ENCODE measurements at places on chromosomes 12 and 14.

GRCh38 chr14:59360923-59361794, 104.0 kb downstream of the GPR135 start:
- ATAC-seq = no peak

DNA sequence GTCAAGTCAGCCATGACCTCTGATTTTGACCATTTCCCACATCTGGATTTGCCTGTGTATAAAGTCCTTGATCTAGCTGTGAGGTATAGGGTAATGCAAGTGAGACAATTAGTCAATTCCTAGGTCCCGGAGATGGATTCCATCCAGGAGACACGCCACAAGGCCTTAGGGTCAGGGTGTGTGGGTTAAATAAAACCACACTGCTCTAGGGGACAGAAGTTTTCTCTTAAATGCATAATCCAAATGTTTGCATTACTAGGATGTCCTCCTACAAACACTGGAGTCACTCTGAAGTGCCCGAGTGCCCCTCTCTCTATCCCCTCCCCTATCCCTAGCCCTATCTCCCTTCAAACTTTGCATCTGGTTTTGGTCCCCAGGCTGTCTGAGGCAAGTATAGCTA, 26.8 kb downstream of the LRIG3 start:
- ATAC-seq = no peak

DNA sequence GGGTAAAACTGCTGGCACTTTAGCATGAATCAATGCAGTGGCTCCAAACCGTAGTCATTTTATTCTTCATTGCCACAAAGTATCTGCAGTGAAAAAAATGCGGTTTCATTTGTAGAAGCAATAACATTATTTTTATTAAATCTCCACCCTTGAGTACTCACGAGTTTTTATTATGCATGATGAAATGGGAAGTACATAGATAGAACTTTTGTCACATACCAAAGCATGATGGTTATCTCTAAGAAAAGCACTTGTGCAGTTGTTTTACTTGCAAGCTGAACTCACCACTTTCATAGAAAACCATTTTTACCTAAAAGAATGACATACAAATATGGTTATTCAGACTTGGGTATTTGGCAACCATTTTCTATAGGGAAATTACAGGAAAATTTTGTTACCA, 90.3 kb downstream of the PELI2 start:
- no peak for ATAC-seq

DNA sequence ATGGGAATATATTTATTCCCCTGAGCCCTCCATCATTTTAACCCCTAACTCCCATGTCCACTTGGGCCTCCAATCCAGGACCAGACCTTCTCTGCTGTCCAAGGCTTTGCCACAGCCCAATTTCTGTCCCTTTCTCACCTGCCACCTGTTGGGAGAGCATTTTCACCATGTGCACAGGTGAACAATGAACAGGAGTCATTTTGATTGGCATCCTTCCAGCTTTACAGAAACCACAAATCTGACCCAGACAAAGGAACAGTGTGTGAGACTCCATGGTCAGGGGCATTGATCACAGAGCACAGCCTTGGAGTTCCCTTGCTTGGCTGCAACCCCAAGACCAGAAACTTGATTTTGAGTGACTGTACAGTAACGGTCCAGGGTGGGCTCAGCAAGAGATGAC, 91.9 kb downstream of the CRACR2A start:
- ATAC-seq = no peak

DNA sequence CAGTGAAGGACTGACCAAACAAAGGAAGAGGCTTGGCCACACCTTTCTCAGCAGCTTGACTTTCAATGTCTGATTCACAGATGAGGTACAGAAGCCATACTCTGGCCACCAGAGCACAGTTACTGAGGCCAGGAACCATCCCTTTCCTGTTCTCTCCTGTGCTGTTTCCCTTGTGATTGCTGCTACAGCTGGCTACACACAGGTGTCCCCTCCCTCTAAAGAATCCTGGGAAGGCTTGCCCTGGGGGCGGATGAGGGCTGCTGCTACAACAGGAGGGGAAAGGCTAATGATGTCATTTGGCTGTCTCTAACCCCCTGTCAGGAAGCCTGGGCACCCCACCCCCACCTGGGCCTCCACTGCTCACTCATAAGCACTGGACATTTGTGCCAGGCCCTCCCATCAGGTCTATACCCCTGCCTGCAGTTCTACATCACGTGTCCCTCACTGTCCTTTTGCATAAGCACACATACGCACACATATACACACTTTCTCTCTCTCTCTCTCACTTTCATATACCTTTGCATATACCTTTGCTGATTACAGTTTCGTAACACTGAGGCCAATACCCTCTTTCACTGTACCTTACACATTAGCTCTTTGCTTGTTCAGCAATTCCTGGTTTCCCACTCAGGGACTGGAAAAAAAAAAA, 41.4 kb downstream of the PRPF40B start:
- no peak for ATAC-seq

DNA sequence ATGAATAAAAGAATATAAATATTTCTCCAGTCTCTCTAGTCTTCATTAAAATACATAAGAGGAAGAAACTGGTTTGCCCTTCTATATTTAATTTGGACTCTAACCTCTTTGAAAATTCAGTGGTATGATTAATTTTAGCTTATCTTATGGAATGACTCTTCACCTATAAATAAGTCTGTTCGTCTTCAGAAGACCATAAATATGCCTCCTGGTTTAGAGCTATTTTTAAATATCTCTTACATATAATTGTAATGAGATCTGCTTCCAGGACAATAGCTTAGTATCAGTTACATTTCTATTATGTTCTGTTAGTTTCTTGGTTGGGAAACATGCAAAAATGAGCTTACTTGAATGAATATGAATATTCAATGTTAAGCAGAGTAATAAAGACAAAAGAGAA, 257.5 kb upstream of the HMGA2 start:
- ATAC-seq = no peak

GRCh38 chr12:21828779-21829178, 54.3 kb upstream of the KCNJ8 start:
- no peak for ATAC-seq

GRCh38 chr12:95709152-95709551, 81.4 kb downstream of the NTN4 start:
- ATAC-seq = no peak

DNA sequence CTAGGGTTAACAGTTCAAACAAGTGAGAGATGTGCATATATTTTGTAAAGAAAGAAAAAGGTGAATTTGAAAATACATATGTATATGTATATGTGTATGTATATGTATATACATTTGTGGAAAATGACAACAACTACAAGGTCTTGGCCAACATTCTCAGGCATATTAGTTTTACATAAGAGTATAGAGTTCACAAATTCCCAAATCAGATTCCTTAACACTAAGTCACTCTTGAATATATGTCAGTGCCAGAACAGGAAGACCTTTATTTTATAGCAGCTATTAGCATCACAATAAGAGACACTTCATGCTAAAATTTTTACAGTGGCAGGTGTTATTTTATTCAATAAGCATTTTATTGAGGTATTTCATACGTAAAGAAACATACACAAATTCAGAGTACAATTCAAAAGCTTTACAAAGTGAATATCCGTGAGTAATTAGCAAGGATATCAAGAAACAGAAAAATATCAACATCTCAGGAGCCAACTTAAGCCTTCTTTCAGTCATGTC, 179.7 kb downstream of the SLC6A15 start:
- no peak for ATAC-seq

DNA sequence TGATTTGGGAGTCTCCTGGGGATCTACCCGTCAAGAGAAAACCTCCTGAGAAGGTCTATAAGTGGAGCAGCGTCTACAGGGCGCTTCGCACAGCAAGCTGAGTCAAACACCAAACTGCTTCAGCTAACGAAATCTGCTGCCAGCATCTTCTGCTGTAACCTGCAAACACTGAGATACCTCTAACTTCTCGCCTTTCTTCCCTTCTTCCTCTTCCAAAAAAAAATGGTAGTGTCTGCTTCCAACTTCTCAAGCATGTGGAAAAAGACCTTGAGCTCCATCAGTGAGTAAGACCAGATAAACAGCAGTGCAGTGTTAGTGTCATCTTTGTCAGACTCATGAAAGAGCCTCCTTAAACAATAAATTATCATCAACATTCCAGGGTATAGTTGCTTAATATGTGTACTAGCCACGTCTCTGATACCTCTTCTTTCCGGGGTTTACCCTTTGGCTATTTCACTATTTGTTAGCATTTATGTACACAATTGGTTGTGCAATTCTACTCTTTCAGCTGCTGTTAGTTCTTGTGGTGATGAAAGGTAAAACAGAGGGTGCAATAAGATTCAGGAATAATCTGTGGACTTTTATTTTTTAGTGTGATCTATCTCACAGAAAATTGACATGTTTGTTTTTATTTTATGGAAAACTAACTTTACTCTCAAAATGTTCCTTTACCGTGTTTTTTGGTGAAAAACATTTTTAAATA, 81.6 kb downstream of the LLPH start:
- ATAC-seq = no peak

GRCh38 chr12:10409392-10409791, at the start of gene KLRC4:
TSS of gene KLRC4 (minus strand) at chr12:10409757. CDS start at chr12:10409575, 182 bp downstream.
- ATAC-seq = no peak

GRCh38 chr14:91745344-91745743, 13.5 kb upstream of the CATSPERB start:
- ATAC-seq = no peak

DNA sequence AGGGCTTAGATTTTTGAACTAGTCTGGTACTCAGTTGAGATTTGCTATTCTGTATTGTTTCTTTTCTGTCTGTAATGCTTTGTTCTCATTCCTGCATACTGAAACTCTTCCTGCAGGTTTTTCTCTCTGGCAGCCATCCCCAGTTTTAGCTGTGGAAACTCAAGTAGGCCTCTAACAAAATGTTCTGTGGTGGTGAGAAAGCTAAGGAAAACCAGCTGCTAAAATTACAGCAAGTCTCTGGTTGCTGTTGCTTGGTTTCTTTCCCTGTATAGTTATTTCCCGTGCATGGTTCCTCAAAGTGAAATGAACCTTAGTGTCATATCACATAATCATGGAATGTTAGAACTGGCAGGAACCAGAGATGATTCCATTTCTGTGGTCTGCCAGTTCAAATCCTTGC, 442.5 kb downstream of the NRXN3 start:
- no peak for ATAC-seq

- no peak for ATAC-seq
Observed at GRCh38 chr12:131687346-131688125, 23.4 kb upstream of the SFSWAP start.

- ATAC-seq = no peak
Observed at GRCh38 chr12:41576925-41577324, 388.8 kb downstream of the PDZRN4 start.

DNA sequence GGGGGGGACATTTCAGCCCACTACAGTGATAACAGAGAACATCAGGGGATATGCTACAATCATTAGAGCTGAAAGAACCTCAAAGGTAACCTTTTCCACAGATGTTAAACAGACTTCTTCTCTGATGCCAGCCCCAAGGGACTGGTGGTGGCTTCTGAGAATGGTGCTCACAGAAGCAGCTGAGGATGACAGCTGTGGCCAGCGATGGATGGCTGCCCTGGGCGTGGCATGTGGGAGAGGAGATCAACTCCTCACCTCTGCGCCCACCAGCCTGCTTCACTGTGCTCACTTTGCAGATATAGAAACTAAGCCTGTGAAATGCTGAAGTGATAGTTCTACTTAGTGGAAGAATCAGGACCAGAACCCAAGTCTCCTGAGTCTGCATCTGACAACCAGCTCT, 33.0 kb downstream of the FOXN3 start:
- no peak for ATAC-seq

DNA sequence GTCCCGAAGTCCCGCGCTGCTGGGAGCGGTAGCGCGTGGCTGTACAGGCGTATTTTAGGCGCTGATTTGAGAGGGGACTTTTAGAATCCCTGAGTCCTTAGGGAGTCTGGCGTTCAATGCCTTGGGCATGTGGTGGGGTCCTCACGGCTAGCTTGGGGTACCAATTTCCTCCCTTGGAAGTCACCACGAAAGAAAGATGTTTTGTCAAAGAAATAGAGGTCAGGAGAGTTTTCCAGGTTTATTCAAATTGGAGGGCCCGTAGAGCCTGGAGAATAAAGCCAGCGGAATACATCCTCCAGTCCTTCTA, 63.9 kb downstream of the KLHL28 start:
- ATAC-seq = no peak

DNA sequence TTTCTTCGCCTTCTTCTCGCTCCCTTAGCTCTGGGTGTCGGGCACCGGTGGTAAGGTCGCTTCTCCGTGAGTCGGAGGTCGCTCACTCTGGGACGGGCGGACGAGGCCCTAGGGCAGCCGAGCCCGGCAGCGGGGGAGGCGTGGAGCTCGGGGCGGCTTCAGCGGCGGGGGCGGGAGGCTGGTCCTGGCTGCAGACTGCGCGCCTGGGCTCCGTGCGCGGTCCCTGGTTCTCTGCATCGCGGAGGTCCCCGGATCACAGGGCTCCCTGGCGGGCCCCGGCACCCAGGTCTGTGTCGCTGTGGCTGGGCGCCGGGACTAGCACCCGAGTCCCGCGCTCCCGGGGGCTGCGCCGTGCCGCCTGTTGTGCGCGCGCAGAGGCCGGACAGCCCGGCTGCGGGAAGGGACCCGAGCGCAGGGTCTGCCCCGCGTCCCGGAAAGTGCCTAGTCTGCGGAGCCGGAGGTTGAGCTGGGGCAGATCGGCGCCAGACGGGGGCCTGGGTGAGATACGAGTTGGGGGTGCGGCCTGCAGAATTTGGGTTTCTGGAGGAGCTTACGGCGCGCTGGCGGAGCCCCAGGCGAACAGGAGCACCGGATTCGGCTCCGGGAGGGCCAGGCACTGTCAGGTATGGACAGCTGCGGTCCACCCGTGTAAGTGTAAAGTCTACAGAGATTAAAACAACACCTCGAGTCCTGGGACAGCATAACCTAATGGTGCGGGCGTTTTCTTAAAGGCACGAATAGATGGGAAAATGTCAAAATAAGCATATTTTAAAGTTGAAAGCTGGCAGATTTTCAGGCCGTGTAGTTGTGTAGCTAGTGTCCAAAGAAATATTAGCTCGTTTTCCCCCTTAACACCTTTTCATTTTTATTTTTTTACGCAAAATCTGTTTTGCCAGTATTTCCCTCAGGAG, 713 bp downstream of the FRMD6 start:
- peak; percentile 38 for ATAC-seq

- no peak for ATAC-seq
Observed at GRCh38 chr12:62468397-62468796, 1.8 kb downstream of the MON2 start.

GRCh38 chr14:102557434-102558226, 34.8 kb upstream of the RCOR1 start:
- no peak for ATAC-seq

GRCh38 chr12:79217306-79217705, 352.7 kb downstream of the SYT1 start:
- no peak for ATAC-seq

Measured in activated T-helper 17 cell treated with anti-CD3 and anti-CD28 coated beads, Interleukin-2, amount 50 U/mL, for 72 hours (primary cell).